ENCODE measurements at places on chromosomes 1 and 21.

DNA sequence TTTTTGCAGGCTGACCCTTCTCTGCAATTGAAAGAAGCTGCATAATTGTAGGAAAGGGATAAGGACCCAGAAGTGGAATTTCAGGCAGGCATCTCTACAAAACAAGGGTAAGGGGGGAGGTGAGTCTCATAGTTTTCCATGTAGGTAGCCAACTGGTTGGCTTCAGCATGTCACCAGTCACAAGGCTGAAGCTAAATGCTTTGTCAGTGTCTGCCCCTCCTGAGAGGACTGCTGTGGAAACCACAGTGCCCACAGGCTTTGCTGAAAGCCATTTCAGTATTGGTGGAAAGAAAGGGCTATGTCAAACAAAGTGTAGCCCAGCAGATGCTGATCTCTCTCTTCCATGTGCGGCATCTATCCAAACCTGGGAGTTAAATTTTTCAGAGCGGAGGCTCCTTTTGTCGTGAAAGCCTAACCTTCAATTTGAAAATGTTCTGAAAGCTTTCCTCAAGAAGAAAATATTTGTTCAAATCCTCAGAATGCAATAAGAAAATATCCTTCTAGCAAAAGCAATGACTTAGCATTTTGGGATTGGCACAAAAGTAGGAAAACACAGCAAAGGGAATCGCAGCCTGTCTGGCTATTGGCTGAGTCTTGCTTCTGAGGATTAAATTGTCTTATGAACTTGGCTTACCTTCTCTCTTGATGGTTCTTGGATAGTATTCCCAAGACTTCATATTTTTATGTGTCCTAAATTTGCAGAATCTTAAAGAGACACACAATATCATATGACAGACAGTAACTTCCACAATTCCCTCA, 591.7 kb downstream of the PLPP3 start:
- DNase-seq: no peak

GRCh38 chr1:47481936-47482335, 44.1 kb downstream of the FOXD2 start:
- no peak for DNase-seq

- no peak for DNase-seq
Measured at GRCh38 chr1:176391621-176392020, 71.4 kb upstream of the PAPPA2 start.

DNA sequence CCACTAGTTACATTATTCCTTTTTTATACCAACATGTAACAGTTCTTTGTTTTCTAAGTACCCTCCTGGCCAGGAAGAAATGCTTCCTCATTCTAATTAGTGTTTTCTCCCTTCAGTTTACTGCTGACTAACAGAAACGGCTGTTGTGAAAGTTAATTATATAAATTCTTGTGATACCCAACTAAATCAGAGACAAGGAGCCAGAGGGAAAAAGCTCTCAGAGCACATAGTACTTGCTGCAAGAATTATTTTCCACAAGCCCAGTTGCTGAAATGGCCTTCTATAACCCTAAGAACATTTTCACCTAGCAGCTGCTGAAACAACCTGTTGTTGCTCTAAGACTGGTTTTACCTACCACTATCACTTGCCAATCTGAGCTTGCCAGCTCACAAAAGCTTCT, 82.4 kb downstream of the FAF1 start:
- DNase-seq: no peak

DNA sequence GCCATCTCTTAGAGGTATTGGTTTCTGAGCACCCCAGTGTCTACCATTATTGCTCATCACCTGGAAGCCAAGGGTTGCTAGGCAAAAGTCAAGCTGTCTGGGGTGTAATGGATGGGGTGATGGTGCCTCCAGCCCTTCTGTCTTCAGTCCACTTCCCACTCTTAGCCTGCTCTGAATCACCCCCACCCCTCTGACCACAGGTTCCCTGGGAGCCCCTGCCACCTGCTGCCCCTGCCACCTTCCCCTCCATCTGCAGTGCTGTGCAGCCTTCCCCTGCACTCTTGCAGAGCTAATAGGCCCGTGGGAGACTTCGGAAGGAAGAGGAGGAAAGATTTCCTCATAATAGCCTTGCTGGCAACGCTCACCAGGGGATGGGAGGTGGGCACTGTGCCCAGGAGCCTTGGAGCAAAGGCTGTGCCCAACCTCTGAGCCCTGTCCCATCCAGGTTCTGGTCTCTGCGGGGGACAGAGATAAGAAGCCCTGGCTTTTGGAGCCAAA, 35.5 kb downstream of the CAPN2 start:
- no peak for DNase-seq

DNA sequence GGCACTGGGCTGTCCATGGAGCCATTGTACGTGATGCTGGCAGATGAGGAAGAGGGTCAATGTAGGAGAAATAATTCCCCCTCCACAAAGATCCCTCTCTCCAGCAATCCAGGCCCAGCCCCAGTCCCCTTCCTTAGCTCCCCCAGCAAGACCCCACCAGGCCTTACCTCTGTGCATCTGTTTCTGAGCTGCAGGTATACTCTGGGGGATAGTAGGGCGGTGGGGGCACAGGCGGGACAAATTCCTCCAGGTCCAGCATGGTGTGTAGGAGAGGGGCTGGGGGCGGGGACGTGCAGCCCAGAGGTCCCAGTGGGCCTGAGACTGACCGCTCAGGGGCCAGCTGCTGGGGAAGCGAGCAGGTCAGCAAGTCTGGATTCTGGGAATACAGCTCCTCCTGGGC, 3.7 kb downstream of the ENTREP3 start:
- no peak for DNase-seq

DNA sequence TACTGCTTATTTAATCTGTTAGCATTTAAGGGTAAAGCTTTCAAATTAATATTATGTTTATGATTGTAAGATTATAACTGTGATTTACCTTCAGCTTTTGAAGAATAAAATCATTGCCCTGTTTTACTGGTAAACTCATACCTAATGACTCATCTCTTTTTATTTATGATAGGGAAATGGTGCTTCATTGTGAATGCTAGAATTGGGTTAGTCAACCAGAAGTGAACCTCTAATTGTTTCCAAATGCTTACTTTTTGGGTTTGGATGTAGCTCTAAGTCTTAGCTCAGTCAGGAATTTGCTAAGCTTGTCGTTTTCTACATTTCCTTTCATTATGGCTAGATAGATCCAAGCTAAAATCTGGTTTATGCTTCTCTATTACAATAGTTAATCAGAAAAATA, 59.4 kb downstream of the SLC30A7 start:
- DNase-seq: no peak

GRCh38 chr1:203026666-203027663, 674 bp downstream of the PPFIA4 start:
- DNase-seq: no peak

- DNase-seq: no peak
Measured at GRCh38 chr1:30986755-30987154, 78.2 kb upstream of the SDC3 start.

DNA sequence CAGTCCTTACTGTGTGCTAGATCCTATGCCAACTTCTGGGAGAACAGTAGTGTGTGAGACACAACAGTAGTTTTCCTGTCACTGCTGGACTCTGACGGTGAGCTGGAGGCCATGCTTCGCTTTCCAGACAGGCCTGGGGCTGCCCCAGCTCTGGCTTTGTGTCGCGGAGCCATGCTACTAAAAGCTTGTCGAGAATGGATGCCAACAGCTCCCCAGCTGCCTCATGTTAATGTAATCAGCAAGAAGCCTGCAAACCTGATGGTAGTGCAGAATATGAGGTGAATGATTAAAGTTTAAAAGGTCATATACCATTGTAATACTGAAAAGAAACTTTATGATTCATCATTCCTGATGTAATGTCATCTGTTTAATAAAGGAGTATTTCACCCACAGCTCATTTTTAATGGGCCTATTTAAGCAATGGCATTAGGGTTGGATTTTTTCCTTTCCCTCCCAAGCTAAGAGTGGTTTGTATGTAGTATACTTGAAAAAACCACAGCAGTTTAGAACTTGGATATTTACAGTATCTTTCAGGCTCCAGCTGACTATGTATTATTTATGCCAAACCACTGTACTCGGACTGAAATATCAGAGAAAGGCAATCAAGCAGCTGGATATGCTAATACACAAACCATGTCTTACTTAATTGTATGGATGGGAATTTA, 343.0 kb downstream of the NUF2 start:
- DNase-seq: no peak

DNA sequence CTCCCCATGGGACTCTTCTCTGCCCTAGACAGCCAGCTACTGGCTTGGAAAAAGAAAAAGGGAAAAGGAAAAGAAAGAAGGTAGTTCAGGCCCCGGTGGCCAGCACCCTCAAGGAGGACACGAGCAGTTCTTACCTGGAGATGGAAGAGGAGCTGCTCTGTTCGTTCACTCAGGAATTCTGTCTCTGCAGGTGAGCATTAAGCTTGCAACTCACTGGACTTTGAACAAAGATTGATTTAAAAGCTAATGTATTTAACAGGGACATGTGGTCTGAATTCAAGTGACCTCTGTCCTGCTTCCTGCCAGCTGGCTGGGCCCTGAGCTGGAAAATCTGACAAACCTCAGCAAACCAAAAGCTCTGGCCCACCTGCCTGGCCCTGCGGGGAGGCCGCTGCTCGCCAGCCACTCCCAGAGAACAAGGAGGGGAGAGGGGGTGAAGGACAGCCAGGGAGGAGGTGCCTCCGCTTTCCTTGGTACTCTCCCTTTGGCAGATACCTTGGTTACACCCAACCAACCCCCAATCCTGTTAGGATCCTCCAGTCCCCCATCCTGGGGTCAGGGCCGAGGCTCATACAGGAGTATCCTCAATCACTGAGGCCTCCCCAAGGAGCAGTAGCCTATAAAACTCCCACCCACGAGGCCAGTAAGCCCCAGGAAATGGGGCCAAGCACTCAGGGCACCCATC, at the start of gene PDZK1:
Gene PDZK1 (minus strand): TSS at position 186 of the 685 bp plus-strand sequence. CDS start 19,347 bp downstream, outside the sequence.
- DNase-seq: no peak

DNA sequence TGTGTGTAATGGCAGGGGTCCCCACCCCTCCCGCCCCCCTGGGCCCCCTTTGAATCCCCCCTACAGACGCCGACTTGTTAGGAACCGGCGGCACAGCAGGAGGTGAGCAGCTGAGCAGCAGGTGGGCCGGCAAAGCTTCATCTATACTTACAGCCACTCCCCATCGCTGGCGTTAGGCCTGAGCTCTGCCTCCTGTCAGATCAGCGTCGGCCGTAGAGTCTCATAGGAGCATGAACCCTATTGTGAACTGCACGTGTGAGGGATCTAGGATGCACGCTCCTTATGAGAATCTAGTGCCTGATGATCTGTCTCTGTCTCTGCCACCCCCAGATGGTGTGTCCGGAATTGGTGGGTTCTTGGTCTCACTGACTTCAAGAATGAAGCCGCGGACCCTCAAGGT, 14.9 kb upstream of the VPS26C start:
- no peak for DNase-seq

All from activated T-helper 1 cell treated with anti-CD3 and anti-CD28 coated beads, Interleukin-2, amount 50 U/mL, for 16 hours (primary cell).